CD4-positive, alpha-beta T cell treated with Interleukin-10 for 1 hour (primary cell): ENCODE measurements at places on chromosomes 1 and 21.

DNA sequence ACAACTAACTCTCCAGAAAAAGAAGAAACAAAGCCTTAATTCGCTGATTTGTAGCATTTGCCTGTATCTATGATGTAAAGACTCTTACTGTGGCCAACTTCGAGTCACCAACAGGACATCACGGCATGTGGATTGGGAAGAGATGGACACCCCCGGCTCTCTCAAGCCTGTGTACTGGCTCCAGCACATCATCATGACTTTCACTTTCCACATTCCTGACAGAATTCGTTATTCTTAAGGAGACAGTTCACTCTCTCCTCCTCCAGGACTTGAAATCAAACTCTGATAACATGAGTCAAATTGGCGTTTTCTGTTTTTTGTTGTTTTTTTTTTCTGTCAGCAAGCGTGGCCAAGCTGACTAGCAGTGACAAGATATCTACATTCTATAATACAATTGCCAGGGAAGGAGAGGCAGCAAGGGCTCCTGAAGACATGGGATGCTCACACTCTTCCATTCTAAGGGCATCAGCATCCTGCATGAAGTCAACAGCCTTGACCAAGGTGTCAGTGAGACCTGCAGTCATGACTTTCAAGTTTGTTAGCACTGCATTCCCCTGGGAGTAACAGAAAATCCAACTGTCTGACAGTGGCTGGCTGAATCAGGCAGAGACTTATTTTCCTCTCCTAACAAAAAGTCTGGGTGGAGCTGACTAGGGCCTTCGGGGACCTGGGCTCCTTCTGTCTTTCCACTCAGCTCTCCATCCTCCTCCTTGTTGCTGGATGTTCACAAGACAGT is 13.3 kb upstream of the TRAF3IP3 start:
- no peak for DNase-seq

GRCh38 chr1:150118716-150119115 is 31.0 kb upstream of the PLEKHO1 start:
- peak; percentile 34 for DNase-seq

DNA sequence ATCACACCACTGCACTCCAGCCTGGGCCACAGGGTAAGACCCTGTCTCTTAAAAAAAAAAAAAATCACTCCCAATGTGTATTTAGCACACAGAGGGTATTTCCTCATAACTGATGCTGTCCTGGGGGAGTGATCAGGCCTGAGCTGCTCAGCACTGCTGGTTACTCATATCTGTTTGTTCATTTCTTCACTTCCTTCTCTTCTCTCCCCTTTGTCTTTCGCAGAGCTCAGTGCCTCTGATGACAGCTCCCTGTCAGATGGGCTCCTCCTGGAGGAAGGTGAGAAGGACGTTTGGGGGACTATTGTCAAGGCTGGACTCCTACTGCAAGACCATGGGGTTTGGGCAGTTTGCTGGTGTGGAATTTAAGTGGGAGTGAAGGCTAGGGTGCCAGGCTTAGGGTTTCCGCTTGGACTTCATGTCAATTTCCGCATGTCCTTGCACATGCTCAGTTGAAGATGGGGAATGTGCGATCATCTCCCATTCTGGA is 13.0 kb downstream of the INAVA start:
- no peak for DNase-seq

DNA sequence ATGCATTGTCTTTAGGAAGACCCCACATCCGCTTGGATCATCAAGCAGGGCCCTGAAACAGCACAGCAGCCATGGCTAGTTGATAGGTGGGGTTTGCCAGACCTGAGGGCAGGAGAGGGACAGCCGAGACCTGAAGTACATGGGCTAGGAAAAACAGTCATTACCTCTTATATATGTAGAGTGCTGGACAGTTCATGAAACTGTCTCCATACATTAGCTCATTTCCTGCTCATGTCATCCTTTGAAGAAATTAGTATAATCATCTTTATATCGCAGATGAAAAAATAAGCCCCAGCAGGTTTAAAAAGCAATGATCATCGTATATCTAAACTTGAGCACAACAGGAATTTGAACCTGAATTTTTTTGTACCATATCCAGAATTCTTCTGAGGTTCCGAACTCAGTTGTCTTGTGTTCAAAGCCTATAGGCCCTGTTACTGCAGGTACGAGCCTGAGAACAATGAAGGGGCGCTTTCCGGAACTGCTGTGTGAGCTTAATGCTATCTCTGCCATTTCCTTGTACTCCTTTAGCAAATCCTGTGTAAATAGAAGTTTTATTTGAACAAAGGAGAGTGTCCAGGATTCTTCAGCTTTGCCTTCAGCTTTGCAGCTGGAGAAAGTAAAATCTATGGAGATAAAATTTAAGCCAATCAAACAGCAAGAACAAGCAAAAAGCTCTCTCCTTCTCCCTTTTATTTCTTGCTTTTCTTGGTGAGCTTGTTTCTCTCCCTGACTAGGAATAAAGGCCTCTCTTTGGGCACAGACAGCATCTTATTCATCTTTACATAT is 32.4 kb upstream of the DUSP10 start:
- no peak for DNase-seq

DNA sequence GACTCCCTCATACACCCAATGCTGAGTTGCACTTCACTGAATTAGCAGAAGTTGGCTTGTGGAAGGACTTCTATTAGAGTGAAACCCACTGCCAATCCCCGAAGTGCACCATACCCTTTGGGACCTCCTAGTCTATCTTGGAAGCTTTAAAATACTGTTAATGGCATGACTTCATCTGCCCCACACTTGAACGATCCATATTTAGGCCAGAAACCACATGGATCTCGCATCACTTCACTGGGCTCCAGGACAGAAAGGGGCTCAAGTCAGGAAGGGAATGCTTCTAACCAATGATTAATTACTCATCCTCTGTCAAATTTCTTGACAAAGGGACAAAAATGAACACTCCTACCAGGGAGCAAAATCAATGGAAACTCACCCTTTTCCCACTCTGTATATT is 69.1 kb downstream of the BCAR3 start:
- no peak for DNase-seq

DNA sequence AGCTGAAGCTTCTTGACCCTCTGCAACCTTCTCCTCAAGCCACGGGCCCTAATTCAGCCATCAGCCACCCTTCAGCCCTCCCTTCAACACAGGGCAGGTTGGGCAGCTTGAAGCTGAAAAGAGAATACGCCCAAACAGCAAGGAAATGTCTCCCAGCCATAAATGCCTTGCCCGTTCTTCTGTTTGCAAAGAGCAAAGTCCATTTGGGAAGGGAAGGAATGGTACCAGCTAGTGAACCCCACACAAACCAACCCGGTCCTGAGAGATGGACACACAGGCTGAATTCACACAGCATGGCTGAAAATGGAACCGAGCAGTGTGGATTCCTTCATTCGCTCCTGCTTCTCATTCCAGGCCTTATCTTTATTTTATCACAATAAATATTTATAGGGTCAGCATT is 11.5 kb downstream of the PLEKHA6 start:
- DNase-seq, result no peak

GRCh38 chr1:10824821-10825540 is 28.5 kb upstream of the CASZ1 start:
- DNase-seq, result no peak

- no peak for DNase-seq
These were observed 4.3 kb downstream of the TP73 start for GRCh38 chr1:3656450-3657095.

GRCh38 chr21:21921410-21922232 is 923.4 kb downstream of the NCAM2 start:
- DNase-seq, result no peak

DNA sequence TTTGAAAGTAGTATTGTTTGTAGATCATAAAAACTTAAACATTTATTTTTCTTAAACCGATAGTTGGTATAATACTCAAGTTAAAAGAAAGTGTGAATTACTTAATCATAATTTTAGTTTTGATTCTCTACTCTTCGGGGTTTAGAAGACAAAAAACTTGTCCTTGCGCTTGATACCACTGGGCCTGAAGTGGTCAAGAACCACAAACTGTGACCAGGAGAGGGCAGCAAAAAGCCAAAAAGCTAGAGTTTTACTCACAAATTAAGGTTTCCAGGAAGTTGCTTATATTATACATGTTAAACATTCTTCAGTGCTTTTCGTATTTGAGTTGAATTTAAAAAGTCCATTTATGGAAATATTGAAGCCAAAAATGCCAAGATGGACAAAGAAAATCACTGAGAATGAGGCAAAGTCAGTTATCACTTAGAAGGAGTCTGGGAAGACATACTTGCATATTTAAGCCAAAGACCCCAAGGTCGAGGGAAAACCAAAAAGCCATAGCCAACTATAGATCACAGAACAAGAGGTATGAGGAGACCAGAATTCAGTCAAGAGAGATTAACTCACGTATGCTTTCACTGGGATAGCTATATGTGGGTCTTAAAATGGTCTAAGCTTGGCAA is 34.2 kb downstream of the EFCAB7 start:
- peak; percentile 9 for DNase-seq

GRCh38 chr1:159854116-159854692 is 8.3 kb downstream of the VSIG8 start:
- no peak for DNase-seq

DNA sequence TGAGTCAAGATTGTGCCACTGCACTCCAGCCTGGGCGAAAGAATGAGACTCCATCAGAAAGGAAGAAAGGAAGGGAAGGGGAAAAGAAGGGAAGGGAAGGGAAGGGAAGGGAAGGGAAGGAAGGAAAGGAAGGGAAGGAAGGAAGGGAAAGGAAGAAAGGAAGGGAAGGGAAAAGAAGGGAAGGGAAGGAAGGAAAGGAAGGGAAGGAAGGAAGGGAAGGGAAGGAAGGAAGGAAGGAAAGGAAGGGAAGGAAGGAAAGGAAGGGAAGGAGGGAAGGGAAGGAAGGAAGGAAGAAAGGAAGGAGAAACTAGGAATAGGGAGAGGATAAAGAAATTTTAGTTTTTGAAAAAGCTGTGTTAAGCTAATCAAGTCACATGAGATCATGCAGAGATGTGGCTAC is 33.4 kb upstream of the NID1 start:
- DNase-seq, result no peak

DNA sequence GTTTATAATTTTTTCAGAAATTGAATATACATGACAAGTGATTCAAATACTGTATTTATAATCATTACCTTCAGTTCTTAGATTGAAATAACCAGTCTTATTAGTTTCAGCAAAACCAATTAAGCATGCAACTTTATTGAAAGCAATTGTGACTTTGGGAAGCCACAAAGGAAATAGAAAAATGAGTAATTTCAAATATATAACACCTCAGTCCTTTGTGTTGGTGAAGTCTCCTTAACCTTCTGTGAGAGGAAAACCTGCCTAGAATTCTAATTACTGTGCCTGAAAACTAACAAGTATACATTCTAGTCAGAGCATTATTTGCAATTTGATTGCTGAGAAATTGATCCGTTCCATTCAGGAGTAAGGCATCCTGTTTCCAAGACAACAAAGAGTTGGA is 95.8 kb downstream of the S1PR1 start:
- DNase-seq, result no peak

DNA sequence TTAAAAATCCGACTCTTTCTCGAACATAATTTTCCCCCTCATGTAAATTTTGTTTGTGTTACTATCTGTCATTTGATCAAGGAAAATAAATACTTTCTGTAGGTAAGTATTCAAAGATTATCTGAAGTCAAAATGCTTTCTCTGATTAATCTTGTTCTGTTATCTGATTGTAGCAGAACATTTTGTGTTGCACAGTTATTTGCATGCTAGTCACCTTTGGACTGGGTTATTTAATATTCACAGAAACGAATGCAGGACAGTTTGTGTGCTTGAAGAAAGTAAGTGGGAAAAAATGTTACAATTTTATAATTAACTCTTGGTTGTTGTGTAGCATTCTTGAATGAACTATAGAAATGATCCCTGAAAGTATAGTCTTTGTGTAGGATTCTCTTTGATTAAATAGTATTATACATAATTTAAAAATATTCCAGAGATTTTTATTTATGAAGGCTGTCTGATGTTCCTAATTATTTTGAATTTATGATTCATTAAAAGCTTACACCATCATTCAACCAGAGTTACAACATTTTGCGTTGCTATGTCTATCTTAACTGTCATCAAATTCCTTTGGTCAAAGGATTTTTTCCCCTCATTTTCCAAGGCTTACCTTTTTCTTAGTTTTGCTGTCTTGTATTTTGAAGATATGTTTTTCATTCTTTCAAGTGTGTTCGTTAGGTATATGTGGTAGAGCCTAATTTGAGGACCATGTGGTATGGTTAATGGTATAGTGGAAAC is 176.6 kb downstream of the GIPC2 start:
- no peak for DNase-seq

DNA sequence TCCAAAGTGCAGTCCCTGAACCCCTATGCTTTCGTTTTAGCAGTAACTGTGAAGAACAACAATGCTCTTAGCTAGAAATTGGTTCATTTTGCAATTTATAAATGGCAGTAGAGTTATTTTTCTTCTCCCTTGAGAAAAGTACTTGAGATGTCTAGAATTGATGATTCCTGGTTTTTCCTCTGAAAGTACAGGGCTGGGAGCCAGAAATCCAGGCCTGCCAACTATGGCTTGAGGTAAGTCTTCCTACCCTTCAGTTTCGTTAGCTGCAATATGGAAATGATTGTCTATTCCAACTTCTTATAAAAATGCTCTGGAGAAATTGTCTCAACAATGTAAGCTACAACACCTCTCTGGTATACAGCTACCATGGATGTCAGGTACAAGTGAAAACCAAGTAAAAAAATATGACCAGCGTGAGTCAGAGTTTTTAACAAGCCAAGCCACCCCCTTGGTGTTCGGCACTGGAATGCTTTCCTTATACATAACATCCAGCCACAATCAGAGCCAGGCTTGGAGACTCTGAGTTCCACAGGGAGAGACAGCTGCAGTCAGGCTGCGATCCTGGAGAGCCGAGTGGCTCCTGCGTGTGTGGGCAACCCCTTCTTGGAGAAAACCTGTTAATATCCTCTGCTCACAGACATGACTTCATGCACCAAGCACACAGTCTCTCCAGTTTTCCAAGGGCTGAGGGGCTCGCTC is 22.0 kb downstream of the TSPAN2 start:
- no peak for DNase-seq

DNA sequence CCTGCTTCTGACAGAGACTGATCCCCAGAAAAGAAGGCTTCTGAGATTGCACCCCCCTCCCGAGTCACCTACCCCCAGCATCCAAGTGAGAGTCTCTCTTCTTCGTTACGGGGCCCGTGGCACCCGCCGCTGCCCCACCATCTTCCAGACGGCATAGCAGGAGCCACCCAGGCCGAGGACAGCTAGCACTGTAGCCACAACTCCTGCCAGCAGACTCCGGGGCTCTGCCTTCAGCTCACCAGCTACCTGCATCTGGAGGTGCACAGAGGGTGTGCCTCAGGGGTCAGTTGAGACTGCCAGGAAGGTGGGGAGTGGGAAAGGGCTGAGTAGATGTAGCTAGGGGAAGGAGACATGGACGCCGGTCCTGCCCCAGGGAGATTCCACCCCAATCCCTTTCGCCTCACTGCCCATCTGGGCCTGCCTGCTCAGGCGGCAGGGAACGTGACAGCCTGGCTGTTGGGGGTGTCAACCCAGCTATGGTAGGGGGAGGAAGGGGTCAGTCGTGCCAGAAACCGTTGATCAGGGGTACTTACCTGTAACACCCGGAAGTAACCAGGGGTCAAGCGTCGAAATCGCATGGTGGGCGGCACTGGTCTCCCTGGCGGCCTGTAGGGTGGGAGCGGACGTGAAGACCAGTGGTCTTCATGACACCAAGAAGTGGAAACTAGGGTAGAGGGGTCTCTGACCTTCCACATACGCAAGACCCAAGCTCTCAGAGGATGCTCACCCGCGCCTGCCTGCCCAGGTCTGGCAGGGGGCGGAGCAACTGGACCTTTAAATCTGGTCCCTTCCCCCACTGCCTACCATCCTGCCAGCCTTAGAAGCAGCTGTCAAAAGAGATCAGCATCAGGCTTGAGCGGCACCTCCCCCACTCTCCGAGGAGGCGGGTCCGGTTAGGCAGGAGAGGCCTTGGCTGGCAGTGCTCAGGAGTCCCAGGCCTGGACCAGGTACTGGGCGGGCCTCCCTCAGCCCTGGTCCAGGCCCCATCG is at the start of gene ZNF593OS:
Gene ZNF593OS (minus strand): TSS at position 749 of the 989 bp plus-strand sequence. CDS start 171 bp downstream, at position 578.
- no peak for DNase-seq
